Left cardiac atrium (tissue), 4 donors: ENCODE measurements at places on chromosomes 16 and 17. TPM values are rescaled to one million over a fixed set of nuclear protein-coding genes. Genes with fewer than 3 reads are reported as not detected.

GRCh38 chr16:53792161-53792951 lies 88.4 kb downstream of the FTO start:
- no peak for DNase-seq

DNA sequence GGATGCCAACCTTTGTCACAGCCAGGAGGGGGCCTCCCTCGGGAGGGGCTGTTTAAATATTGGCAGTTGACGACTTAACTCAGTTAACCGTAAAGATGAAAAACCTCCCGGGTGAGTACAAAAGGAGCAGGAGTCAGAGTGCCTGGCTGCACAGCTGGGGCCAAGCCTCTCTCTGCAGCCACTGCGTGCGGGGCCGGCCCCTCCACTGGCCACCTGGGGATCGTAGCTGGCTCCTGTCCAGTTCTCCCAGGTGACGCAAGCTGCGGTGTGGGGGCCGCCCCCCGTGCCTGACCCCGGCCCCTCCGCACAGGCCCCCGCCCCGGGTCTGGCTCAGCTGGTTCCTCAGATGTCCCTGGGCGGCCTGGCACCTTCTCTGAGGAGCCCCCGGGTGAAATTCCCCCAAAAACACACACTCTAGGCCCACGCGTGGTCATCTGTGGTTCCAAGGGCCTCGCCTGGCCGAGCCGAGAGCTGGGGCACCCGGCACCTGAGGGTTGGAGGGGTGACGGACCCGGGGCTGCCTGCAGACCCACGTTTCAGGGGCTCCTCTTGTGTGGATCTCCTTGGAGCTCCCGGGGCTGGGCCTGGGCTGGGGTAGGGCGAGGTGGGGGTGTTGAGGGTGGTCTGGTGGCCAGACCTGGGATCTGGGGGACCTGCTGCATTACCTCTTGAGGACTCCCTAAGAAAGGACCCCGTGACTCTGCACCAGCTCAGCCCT lies 7.4 kb upstream of the CACNA1H start:
- DNase-seq = no peak

DNA sequence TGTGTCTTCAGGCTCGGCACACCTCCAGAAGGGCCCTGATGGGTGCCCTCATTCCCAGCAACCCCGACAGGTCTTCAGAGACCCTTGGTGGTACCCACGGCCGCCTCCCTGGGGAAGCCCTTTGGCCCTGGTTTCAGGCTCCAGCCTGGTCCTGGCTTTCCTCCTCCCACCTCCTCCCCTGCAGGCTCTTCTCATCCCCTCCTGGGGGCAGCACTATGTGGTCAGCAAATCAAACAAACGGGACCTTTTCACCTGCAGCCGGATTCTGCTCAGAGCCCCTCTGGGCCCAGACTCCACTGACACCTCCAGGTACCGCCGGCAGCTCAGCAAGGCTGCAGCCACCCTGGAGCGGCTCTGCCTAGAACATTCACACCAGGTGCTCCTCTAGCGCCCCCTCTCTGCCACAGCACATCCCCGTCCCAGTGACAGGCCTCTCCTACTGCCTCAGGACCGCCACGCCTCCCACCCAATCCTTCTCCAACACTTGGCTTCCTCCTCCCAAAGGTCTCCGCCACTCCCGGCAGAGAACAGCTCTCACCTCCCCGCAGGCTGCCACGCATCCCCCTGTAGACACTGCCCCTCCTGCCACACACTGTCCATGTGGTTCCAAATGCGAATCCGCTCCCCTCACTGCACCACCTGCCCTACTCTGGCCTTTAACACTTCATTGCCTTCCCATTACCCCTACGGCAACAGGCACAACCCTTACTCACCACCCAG lies 12.0 kb downstream of the CORO7 start:
- peak; percentile 57 for DNase-seq

- no peak for DNase-seq
Observed at GRCh38 chr16:63789603-63790002, 1332.3 kb downstream of the CDH11 start.

Gene CLEC18C
- 0.73 TPM for total RNA-seq

DNA sequence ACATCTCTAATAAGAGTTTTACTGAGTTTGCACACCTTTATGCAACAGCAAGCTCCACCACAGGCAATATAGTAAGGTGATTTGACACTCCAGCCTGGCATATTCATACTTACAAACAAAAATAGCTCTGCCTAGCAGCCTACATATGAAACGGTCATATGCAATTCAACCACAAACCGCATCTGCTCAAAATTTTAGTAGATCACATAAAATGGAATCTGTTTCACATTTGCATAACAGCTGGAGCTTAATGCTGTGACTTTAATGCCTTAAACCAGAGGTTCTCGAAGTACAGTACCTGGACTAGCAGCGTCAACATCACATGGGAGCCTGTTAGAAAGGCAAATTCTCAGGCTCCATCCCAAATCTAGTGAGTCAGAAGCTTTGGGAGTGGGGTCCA lies 578.4 kb downstream of the CDH11 start:
- no peak for DNase-seq

DNA sequence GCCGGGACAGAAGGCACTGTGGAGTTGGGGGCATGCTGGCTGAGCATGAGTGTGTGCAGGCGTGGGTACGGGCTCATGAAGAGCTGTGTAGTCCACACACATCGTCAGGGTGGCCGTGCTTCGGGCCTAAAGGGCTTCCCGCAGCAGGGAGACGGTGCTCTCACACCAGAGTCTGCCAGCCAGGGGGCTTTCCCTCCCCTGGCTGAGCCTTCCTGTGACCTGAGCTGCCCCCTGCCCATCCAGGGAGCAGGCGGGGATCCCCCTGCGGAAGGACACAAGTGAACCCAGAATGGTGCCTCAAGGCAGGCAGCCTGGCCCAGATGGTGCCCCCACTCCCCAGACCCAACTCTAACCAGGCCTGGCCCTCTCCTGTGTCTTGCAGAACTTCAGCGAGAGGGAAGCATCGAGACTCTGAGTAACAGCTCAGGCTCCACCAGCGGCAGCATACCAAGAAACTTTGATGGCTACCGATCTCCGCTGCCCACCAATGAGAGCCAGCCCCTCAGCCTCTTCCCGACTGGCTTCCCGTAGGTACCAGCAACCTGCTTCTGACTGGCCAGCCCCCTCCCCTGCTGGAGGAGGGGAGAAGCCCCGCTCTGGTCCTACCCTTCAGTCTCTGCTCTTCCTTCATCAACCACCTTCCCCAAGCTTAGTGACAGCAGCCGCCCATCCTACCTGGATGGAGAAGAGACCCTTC lies 7.9 kb upstream of the TBX2 start:
- DNase-seq = no peak

Gene CACNB1
- 5.4 TPM for total RNA-seq

GRCh38 chr16:81574168-81574567 lies 129.6 kb downstream of the CMIP start:
- DNase-seq = no peak

Gene BPTF
- total RNA-seq = 84.8 TPM

DNA sequence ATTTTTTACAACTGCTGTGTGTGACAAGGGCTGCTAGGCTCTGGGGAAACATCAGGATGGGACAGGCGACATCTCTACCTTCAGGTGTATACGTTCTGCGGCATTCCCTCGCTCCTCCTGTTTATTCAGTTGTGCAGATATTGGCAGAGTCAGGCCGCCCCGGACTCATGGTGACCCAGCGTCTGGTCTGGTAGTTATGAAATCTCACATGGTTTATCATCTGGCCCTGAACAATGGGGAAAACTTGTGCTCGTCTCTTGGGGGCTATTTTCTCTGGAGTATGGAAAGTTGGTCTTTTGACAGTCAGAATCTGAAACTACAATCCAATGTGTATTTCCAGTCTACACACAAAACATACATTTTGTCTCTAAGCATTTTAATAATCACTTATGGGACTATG lies 3.3 kb downstream of the MARCHF10 start:
- no peak for DNase-seq

DNA sequence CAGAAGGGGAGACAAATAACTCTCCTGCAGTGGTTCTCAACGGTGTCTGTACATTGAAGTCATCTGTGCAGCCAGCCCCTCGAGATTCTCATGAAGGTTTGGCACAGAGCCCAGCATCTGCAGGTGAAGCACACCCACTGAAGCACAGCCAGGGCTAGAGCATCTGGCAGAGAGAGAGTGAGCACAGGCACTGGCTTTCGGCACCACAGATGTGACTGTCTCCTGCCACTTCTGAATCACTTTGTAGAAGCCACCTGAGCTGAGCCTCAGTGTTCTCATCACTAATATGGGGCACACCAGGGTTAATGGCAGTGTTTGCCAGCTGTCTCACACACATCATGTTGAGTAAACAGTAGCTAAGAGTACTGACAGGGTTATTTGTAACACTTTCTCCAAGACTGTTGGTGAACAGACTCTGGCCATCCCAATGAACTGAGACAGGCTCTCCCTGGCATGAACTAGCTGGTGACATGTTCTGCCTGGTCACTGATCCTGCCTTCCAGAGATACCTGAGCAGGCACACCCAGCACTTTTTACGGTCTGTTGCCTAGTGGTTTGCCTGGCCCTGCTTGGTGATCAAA lies 10.9 kb downstream of the HSPB9 start:
- no peak for DNase-seq

DNA sequence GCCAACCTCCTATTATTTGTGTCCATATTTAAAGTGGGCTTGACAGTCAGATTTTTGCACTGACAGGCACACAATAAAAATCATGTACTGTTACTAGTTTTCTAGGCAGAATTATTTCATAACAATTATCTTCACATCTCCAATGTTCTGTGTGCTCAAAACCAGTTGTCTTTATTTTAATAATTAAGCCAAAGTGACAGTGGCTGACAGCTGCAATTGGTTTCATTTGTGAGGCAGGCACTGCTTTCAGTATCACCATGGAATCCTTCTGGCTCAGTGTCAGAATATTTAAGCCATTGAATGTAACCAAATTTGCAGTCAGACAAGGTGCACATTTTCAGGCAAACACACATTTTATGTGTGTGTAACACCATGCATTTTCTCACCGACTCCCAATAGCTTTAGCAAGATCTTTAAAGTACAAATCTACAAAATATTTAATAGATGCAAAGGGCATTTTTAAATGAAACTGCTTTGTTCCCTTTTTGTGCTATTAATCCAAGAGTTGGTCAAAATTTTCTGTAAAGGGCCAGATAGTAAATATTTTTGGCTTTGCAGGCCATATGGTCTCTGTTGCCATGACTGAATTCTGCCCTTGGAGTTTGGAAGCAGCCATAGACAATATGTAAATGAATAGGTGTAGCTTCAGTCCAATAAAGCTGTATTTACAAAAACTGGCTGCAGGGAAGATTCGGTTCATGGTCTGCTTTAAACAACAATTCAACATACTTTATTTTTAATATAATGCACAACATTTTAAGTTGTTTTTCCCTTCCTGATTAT lies 486.0 kb downstream of the KCNJ2 start:
- DNase-seq = no peak

Gene ANKRD40CL
- not detected for total RNA-seq

DNA sequence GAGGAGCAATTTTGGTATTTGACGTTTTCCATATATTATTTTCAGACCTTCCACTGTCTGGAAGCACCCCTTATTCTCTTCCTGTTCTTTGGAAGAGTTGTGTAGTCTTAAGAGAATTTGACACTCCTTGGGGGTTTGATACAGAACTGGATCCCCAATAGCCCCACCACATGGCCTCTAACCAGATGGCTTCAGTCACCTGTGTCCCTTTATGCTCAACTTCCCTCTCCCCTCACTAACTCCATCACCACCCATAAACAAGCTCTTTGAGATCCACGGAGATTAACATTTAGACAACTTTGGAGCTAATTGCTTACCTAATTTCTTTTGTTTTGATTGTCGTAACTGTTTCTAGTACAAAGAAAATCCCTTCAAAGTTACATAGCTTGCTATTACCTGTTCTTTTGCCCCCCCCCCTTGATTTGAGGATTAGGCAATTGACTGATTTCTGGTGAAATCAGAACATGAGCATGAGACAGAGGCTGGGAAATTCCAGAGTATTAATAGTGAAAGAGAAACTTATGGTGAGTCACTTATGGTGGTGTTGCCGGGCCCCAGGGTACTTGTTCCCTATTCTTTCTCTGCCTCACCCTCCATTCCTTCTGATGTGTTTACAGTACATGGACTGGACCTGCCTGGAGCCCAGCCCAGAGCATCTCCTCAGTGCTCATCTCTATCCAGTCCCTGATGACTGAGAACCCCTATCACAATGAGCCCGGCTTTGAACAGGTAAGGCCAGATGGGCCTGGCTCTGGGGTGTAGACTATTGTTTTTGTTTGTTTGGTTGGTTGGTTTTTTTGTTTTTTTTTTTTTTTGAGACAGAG lies 7.5 kb downstream of the UBE2Z start:
- no peak for DNase-seq

GRCh38 chr16:46783800-46784199 lies 35.7 kb upstream of the MYLK3 start:
- DNase-seq = no peak

Gene STX1B
- total RNA-seq = 1.2 TPM

- DNase-seq = no peak
Observed at GRCh38 chr16:71426069-71426879, 15.6 kb downstream of the TLE7 start.

Gene SALL1
- total RNA-seq = 4.6 TPM

- DNase-seq = no peak
Observed at GRCh38 chr16:81099958-81100357, 3.8 kb upstream of the GCSH start.

GRCh38 chr17:47928415-47928814 lies 13.0 kb upstream of the PNPO start:
- DNase-seq = no peak

GRCh38 chr17:70278844-70279462 lies 109.6 kb downstream of the KCNJ2 start:
- no peak for DNase-seq

GRCh38 chr17:29196769-29197515 lies 16.7 kb upstream of the MYO18A start:
- DNase-seq = no peak

Gene GNG13
- not detected for total RNA-seq

GRCh38 chr17:83127431-83128160 lies 48.2 kb downstream of the METRNL start:
- DNase-seq = no peak

Gene SCRN2
- total RNA-seq = 33.6 TPM

- DNase-seq = no peak
Observed at GRCh38 chr17:48295362-48296288, 134.4 kb downstream of the SKAP1 start.

DNA sequence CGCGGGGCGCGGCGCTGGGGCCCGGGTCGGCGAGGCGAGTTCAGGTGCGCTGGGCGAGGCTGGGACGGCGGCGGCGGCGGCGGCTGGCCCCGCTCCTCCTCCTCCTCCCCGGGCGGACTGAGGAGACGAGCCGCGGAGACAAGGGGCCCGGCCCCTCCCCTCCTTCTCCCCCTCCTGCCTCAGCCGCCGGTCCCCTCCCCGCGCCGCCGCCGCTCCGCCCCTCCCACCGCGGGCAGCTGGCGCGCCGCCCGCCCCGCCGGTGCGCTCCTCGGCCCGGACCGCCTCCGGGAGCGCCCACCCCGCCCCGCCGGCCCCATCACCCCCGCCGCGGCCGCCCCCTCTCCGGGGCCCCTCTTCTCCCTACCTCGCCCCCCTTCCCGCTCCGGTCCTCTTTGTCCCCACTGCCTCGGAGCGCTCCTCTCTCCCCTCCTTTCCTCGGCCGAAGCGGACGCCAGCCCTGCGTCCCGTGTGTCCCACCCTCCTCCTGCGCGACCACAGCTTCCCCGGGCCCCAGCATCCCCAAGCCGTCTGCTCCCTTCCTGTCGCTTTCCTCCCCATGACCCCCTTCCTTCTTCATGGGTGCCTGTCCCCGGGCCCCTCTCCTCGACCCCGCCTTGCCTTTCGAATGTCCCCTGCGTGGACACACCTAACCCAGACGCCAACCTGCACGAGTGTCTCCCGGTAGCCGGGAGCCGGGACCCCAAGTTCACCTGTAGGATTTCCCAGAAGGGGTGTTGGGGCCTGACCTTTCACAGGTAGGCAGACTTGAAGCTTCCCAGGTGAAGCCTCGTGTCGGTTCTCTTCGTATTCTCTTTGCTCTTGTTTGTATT lies at the start of gene TOX3:
Gene TOX3, minus strand, starts transcription at position 140 of the 830 bp plus-strand sequence. CDS start 420 bp downstream, outside the sequence.
- DNase-seq = no peak

Gene GPRC5C
- total RNA-seq = 24.2 TPM

GRCh38 chr17:19646788-19647696 lies 1.5 kb upstream of the ALDH3A2 start:
- DNase-seq = no peak
